GOT3 (cell line): ENCODE measurements at places on chromosomes 7 and 10.
A peak's percentile ranks its signal among the peaks of the same experiment; 100 is the strongest.

DNA sequence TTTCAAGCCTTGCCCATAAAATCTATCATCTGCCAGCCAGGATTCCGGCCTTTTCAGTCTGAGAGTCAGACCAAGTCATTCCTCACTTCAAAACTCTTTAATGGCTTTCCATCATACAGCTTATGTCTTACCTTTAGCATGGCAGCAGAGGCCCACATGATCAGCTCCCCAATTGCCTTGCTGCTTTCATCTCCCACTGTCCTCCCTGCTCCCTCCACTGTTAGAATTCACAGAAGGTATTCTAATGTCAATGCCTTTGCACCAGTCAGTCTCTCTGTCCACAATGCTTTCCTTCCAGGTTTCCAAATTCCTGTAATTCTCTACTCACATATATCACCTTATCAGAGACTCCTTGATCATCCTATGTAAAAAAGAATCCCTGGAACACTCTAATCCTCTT is 37.2 kb downstream of the SEMA3E start:
- DNase-seq = no peak

DNA sequence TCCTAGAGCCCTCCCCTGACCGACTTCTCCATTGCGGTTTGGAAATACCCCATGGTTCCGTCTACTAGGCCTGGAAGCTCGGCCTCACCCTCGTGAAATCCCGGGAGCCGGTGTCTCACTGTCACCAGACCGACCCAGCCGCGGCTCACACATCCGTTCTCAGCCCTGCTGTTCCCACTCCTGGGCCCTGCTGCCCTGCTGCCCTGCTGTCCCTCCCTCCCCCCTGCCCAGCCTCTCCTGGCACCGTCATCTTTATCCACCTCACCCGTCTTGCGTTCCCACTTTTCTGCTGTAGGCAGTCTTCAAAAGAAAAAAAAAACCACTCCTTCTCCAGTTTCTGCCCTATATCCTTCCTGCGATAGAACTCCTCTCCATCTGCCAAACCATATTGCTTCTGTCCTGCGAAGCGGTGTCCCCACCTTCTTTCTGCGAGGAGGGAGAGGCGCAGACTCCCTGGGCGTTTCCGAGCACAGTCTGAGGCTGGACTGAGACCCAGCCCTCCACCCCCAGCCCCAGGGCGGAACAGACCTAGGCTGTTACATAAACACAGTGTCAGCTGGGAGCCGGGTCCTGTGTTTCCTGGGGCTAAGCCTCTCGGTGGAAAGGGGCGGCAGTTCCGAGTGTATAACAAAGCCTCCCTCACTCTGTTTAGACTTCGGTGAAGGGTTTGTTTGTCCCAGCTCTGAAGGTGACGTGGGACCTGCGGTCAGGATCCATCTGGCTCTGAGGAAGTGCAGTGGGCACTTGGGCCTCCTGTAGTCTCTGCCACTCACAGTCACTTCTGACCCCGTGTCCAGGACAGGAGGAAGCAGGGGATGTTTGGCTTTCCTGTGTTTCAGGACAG is 2.8 kb downstream of the AGAP3 start:
- no peak for DNase-seq

- DNase-seq = no peak
Observed at GRCh38 chr10:24777196-24777595, 53.5 kb upstream of the ARHGAP21 start.

- no peak for DNase-seq
Observed at GRCh38 chr10:2145926-2146478, 408.7 kb upstream of the ADARB2 start.

DNA sequence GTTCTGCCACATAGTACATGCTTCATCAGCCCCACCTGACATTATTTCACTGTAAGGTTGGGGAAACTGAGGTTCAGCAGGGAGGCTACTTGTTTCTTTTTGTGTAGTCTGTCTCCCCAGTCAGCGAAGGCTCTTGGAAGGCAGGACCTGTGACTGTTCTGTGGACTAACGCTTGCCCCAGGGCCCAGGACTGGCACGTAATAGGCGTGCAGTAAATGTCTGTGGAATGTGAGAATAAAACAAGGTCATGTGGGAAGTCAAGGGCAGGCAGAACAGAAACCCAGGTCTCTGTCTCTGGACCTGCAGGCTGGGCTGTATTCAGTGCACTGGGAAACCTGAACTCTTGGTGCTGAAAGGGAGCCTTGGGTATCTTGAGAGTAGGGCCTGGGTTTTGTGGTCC is 168.7 kb downstream of the RPS24 start:
- no peak for DNase-seq

DNA sequence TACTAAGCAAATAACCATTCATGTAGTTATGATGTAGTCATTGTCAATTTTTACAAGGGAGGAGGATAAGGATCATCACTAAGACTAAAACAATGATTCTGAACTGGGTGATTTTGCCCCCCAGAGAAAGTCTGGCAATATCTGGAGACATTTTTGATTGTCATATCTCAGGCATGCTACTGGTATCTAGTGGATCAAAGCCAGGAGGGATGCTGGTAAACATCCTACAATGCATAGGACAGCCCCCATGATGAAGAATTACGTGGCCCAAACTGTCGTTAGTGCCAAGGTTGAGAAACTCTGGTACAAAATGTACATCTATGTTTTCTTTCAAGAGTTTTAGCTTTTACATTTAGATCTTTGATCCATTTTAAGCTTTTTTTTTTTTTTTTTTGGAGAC is 57.3 kb downstream of the GBF1 start:
- no peak for DNase-seq

- no peak for DNase-seq
Observed at GRCh38 chr7:18778594-18778993, 283.0 kb downstream of the HDAC9 start.

GRCh38 chr10:98477861-98478260 is 31.1 kb upstream of the HPS1 start:
- DNase-seq = no peak

GRCh38 chr10:71084818-71085126 is 127.6 kb upstream of the UNC5B start:
- no peak for DNase-seq

GRCh38 chr7:25861164-25861496 is 290.9 kb upstream of the NFE2L3 start:
- no peak for DNase-seq

DNA sequence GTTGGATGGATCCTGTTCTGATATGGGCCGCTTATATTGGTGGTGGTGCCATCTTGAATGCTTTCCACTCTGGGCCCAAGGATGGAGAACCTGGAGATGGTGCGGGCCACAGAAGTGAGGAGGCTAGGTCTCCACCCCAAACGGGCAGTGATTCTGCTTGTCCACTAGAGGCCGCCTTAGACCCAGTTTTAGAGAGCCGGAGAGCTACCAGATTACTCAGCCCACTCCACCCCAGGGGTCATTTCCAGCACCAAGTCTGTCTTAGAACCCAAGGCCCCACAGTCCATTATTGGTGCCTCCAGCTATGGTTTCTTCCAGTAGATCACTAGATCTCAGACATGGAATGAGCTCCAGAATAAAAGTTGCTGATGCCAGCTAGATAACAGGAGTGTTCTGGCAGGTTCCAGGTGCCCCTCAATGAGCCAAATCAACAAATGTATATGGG is 11.8 kb upstream of the CAMK2G start:
- DNase-seq = peak; percentile 24

DNA sequence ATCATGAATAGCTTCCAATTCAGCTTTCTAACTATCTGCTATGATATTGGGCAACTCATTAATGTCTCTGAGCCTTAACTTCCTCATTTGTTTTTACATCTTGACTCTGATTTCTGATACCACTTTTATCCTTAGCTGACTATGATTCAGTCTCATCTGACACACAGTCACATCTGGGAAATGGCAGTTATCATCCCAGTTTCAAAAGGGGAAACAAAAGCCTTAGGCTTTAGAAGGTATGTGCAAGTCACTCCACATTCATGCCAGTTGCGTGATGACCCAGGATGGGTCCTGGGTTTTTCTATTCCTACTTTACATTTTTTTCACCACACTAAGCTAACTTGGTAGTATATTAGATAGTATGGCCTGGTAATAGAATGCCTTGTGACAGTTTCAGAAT is 12.7 kb downstream of the SCIN start:
- no peak for DNase-seq

GRCh38 chr7:115937960-115938359 is 92.6 kb downstream of the TFEC start:
- DNase-seq = no peak

GRCh38 chr10:48519481-48520183 is 85.2 kb downstream of the ARHGAP22 start:
- DNase-seq = no peak

DNA sequence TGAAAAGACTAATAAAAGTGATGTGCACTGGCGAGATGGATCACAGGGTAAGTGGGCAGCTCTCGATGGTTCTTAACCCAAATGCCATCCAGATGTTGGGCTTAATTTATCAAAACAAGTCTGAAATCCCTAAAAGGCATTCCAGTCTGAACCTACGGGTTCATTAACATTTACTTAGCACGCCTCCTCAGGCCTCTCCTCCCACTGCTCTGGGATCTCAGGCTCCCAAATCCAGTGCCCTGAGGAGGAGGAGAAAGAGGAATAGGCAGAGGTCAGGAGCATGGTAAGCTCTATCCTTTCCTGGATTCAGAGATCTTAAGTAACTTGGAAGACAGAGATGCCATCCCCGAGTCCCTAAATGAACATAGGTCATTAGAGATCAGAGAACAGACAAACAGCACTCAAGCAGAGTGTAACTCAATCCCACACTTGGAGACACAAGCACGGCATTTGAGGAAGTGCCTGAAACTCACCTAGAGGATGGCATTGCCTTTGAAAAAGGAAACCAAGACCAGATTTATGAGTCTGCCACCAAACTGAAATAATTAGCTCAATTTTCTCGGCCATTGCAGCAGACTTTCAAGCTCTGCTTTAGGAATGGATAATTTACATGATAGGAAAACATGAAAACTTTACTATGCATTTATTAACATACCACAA is 140.9 kb downstream of the CXCL12 start:
- no peak for DNase-seq

DNA sequence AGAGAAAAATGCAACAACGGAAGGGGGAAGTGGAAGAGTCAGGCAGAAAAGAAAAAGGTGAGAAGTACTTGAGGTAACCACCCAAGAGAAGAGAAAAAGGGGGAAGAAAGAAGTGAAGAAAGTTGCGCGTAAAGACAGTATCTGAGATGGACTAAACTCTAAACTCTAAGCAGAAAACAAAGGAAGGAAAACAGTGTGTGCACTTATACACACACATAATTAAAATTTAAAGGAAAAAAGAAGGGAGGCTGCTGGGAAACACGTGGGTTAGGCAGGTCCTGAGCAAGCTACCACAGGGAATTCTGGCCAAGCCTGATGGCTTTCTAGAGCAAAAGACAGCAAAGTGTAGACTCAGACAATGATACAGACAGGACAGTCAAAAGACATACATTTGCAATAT is 78.0 kb downstream of the UBE2H start:
- no peak for DNase-seq

DNA sequence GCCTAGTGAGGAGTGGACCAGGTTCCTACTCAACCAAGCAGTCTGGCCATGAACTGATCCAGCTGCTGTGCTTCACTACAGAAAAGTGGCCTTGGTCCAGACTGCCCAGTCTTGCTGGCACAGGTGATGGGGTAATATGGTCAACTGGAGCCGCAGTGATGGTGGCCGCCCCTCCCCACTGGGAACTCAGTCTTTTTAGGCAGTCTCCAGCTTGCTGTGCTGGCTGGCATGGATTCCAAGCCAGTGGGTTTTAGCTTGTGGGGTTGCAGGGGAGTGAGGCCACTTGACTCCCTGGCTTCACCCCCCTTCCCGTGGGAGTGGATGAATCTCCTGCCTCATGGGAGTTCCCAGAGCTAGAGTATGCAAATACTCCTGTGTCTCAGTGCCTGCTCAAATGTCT is 52.7 kb upstream of the CDK6 start:
- no peak for DNase-seq

GRCh38 chr7:25360451-25360850 is 132.2 kb upstream of the NPVF start:
- DNase-seq = no peak

GRCh38 chr7:68200051-68200670 is 1203.5 kb downstream of the TYW1 start:
- DNase-seq = no peak

DNA sequence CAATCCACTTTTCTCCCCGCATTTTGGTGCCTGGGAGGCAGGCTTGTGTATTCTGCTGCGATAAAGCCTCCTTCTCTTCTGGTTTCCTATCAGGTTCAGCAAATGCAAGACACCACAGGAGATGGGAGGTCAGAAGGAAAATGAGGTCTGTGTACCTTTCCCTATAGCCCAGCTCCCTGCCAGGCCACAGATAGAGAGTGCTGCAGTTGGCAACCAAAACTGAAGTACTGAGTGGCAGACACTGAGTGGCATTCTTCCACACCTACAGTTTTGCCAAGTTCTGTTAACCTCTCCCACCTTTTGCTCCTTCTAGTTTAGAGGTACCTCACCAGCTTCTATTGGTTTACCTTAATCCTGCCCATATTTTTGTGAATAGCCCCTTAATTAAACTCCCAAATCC is 948.4 kb downstream of the SORCS1 start:
- no peak for DNase-seq

GRCh38 chr10:21978191-21978862 is 25.2 kb downstream of the DNAJC1 start:
- DNase-seq = no peak

GRCh38 chr7:18971839-18972238 is 145.6 kb downstream of the TWIST1 start:
- DNase-seq = no peak

DNA sequence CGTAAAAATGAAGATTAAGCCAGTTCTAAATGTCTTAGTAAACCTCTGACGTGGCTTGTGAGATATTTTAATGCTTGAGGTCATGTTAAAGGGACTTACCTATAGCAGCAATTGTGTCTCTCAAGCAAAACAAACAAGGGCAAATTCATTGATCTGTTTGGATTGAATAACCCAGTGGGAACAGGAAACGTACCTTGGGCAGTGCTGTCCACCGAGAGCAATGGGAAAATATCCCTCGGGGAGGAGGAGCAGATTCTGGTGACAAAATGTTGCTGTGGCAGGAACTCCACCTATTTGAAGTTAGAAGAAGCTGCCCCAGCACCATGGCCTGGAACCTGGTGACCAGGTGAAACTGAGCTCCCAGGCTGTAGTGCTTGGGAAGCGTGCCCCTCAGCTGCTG is 107.1 kb upstream of the FZD8 start:
- DNase-seq = no peak

DNA sequence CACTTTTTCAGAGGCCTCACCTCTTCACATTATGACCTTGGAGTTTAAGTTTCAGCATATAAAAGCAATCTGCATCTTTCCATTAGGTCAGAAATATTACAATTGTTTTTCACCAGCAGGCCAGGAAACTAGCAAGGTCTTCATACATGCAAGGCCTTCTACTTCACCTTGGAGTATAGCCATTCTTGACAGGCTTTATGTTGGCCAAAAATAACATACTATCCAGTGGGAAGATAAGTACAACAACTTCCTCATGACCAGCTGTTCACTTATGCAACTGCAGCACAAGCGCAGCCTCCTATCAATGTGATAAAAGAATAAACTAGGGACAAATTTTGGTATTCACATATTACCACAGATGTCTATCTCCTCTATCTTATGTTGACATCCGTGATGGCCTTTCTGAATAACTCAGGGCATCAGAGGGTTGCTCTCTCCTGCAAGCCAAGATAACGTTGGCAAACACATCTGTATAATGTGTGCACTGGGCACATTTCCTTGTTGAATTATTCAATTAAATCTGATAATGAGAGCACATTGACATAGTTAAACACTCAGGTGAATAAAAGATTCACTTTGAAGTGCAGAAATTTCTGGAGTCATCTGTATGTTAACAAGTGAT is 239.8 kb downstream of the FZD1 start:
- no peak for DNase-seq
